Stimulated activated CD8-positive, alpha-beta memory T cell treated with anti-CD3 and anti-CD28 coated beads, Interleukin-2, amount 100 ng/mL, for 48 hours (primary cell): ENCODE measurements at places on chromosomes 6 and 20.
A peak's percentile ranks its signal among the peaks of the same experiment; 100 is the strongest.

DNA sequence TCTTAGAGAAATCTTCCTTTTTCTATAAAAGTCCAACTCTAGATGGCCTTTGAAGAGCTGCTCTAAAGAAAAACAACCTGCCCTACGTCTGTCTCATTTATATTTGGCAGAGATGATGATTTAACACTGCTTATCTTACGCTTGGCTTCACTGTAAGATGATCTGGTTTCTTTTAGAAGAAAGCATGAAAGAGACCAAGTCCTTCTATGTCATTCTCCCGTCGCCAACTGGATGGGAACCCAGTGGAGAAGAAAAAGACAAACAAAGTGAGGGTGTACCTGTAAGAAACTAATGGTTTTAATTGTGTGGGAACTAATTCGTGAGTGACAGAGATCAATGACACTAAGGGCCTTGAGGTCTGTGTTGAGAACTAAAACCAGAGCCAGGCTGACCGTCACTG is 92.8 kb downstream of the MBOAT1 start:
- DNase-seq, result no peak

DNA sequence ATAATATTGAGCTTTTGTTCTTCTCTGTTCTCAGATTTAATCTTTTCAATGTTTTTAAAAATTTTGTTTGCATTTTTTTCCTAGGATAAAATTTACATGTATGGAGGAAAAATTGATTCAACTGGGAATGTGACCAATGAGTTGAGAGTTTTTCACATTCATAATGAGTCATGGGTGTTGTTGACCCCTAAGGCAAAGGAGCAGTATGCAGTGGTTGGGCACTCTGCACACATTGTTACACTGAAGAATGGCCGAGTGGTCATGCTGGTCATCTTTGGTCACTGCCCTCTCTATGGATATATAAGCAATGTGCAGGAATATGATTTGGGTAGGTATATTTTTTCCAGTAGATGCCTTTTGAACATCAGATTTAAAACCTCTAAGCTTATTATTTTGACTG is 89.8 kb downstream of the ATRN start:
- no peak for DNase-seq

GRCh38 chr20:51095633-51096521 is 73.0 kb upstream of the KCNG1 start:
- no peak for DNase-seq

DNA sequence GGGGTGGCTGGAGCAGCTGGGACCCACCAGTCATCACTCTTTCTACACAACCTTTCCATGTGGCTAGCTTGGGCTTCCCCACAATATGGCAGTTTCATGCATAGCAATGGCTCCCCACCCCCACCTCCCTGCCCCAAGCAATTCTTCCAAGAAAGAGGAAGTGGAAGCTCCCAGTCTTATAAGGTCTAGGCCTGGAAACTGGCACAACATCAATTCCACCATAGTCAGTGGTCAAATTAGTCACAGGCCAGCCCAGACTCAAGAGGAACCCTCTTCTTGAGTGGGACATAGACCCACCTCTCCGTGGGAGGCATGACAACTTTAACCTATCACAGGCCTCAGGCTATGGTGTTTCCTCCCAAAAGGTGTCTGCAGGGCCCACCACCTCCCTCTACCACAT is 17.7 kb downstream of the TGM6 start:
- DNase-seq, result no peak

DNA sequence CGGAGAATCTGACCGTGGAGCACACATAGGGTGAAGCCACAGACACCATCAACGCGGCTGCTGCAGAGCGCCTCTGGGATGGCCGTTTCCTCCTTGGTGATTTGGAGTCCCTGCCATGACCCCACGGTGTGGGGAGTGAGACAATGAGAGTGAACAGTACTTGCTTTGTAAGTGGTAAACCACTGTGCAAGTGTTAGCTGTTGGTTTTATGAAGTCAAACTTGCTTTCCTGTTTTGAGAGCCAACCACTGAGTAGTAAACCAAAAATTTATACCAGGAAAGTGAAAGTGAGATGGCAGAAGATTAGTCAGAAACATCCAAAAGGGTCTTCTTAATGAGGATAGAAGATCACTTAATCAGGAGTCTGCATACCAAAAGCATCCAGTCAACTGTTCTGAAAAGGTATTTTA is 160.7 kb downstream of the FOXC1 start:
- peak; percentile 21 for DNase-seq

- no peak for DNase-seq
Observed at GRCh38 chr6:24549674-24550353, 55.0 kb downstream of the ALDH5A1 start.

DNA sequence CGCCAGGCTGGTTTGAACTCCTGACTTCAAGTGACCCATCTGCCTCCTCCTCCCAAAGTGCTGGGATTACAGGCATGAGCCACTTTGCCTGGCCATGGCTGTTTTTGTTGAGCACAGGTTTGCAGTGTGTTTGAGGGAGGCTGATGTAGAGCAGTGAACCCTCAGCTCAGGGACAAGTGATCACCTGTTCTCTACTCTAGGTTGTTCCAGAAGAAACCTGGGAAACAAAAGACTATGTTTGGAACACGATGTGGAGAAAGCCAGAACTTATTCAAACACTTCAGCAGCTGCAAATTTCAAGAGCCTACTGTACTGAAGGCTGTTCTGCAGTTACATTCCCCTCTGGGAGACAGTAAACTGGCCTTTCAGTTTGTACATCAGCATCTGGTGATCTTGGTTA is 4.7 kb downstream of the TULP1 start:
- no peak for DNase-seq
